ENCODE measurements at places on chromosomes 11 and 22. TPM values are rescaled to one million over a fixed set of nuclear protein-coding genes. Genes with fewer than 3 reads are reported as not detected.

DNA sequence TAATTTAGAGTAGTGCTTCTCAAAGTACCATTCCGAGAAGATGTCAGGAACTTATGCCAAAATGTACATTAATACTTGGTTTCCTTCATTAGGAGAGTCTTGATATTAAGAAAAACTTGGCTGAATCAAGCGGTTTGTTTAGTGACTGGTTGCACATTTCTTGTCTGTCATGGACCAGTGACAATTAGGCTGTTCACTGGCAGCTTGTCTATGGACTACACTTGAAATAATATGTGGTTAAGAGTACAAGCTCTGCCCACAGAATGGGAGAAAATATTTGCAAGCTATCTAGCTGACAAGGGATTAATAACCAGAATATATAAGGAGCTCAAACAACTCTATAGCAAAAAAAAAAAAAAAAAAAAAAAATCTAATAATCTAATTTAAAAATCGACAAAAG lies 24.6 kb downstream of the COA4 start:
- peaks cover 49% of the 10 kb centered on the region for H3K36me3 ChIP-seq
- H3K27me3 ChIP-seq: no peaks in the 10 kb centered on the region
- DNase-seq: no peak
- H3K27ac ChIP-seq: no peak overlapping the region
- no peak overlapping the region for H3K4me3 ChIP-seq

DNA sequence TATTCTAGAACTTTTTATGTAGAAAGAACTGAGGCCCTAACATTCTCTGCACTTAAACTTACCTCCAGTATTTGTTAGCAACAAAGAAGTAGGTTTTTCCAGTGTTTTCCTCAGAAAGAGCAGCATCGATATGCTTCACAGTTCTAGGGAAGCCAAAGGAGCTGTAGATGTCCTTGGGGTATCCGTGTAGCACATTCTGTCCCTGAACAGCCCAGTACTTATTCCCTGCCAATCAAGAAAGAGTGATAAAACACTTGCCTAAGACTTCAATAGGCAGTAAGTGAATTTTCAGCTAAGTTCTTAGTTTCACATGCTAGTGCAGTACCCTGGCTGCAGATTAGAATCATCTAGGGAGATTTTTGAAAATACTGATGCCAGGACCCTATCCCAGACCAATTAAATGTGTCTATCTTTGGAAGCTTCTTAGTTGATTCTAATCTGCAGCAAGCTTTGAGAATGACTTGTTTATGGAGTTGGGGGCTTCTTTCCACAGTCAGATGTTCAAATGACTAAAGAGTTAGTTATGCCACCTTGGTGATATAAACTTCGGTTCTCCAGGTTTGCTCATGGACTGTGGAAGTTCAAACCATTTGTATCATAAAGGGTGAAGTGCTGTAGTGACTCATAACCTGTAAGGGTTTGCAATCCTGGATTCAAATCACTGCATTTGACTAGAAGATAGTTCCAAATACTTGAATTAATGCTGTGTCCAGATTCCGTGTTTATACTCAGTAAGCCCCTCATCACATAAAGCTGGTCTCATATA lies 6.5 kb downstream of the MMP1 start:
- H3K4me3 ChIP-seq: no peak overlapping the region
- no peak overlapping the region for H3K27ac ChIP-seq
- no peaks in the 10 kb centered on the region for H3K4me1 ChIP-seq

DNA sequence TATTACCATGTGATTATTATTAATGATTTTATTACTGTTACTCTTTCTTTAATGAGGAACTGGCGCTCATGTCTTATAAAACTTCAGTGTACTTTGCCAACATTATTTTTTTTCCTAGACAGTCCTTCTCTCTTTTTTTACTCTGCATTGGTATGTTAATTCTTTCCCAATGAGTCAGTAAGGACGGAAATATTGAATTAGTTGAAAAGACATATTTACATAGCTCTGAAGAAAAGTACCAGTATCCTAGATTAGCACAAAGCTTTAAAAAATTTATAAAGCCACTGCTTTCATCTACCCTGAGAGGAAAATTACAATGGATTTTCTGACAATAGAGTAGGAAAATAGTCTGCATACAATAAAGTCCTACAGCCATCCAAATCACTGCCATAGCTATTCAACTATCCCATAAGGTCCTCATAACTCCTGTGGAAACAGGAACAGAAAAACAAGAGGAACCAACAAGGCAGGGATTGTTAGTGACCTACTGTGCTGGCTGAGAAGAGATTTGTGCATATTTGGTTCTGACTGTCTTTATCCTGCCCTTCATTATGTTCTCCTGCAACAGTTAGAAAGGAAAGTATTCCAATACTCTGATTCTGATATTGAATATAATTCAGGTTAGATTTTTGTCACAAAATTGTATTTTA lies 314.4 kb downstream of the AASDHPPT start:
- DNase-seq: no peak
- H3K36me3 ChIP-seq: no peaks in the 10 kb centered on the region
- H3K4me3 ChIP-seq: no peak overlapping the region
- H3K4me1 ChIP-seq: no peaks in the 10 kb centered on the region
- no peaks in the 10 kb centered on the region for H3K27me3 ChIP-seq
- H3K27ac ChIP-seq: no peak overlapping the region

GRCh38 chr11:106327134-106327533 lies 249.7 kb downstream of the AASDHPPT start:
- no peak for DNase-seq
- H3K4me3 ChIP-seq: no peak overlapping the region
- H3K36me3 ChIP-seq: no peaks in the 10 kb centered on the region
- no peaks in the 10 kb centered on the region for H3K27me3 ChIP-seq

DNA sequence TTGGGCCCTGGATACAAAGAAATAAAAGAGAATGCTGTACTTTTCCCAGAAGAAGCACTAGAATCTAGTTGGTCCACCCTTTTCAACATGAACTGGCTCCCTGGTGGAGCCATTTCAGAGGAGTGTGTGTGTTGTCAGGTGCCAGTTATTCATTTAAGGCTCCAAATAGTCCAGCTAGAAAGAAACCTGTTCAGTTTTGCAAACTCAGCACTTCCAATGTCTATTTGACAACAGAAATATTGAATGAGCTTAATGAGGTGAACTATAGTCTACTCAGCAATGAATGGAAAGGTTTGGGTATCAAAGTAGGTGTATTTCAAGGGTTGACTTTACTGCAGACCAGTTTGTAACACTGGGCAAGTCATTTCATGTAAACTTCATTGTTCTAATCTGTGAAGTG lies 2.1 kb downstream of the OR8D1 start:
- H3K4me3 ChIP-seq: no peak overlapping the region
- no peaks in the 10 kb centered on the region for H3K36me3 ChIP-seq
- H3K27me3 ChIP-seq: no peaks in the 10 kb centered on the region
- no peak overlapping the region for H3K27ac ChIP-seq

DNA sequence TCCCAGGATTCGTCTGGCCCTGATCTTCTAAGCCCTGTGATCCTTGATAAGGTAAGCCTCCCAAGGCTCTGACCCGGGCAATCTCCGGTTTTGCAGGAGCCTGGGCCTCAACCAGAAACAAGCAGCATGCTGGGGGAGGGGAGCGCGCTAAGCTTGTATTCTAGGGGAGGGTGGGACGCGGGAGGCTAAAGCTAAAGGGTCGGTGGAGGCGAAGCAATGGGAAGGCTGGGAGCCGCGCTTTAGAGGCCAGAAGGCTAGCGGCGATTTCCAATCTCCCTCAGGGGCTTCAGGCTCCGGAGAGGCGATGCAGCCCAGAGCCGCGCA lies 753 bp downstream of the PTPN5 start:
- H3K27ac ChIP-seq: no peak overlapping the region
- H3K27me3 ChIP-seq: no peaks in the 10 kb centered on the region
- peak overlapping the region; percentile 34 for H3K4me3 ChIP-seq
- no peaks in the 10 kb centered on the region for H3K36me3 ChIP-seq

DNA sequence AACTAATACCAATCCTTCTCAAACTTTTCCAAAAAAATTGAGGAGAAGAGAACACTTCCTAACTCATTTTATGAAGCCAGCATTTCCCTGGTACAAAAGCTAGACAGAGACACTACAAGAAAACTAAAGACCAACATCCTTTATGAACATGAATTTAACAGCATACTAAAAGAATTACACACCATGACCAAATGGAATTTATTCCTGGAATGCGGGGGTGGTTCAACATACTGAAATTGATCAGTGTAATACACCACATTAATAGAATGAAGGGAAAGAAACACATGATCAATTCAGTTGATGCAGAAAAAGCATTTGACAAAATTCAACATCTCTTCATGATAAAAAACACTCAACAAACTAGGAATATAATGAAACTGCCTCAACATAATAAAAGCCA lies 148.1 kb downstream of the WNT7B start:
- no peaks in the 10 kb centered on the region for H3K36me3 ChIP-seq
- H3K4me1 ChIP-seq: no peaks in the 10 kb centered on the region
- H3K27me3 ChIP-seq: no peaks in the 10 kb centered on the region
- no peak overlapping the region for H3K27ac ChIP-seq
- no peak overlapping the region for H3K4me3 ChIP-seq
- DNase-seq: no peak

- H3K36me3 ChIP-seq: no peaks in the 10 kb centered on the region
- no peaks in the 10 kb centered on the region for H3K27me3 ChIP-seq
- peak overlapping the region; percentile 97 for H3K27ac ChIP-seq
- H3K4me1 ChIP-seq: peaks cover 61% of the 10 kb centered on the region
- peak; percentile 92 for DNase-seq
- peak overlapping the region; percentile 71 for H3K4me3 ChIP-seq
These were observed 3.3 kb upstream of the BCL9L start for GRCh38 chr11:118928870-118929500.

GRCh38 chr11:107274138-107274537 lies 183.5 kb downstream of the CWF19L2 start:
- H3K4me3 ChIP-seq: no peak overlapping the region
- no peak overlapping the region for H3K27ac ChIP-seq
- H3K27me3 ChIP-seq: no peaks in the 10 kb centered on the region
- H3K4me1 ChIP-seq: no peaks in the 10 kb centered on the region
- no peak for DNase-seq

DNA sequence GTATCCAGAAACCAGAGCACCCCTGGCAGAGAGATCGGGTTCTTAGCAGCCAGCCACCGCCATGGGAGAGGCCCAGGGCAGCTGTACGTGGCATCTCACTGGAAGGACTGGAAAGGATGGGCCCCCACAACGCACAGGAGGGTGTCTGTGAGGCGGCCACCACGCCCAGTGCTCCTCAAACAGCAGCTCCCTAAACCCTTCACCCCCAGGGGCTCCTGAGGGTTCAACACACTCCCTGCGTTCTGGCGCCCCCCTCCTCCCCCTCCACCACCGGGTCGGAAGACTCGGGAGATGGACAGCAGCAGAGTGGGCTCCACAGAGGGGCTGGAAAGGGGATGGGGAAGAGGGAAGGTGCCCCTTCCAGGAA lies 1.1 kb downstream of the MAPK12 start:
- no peak overlapping the region for H3K4me3 ChIP-seq

DNA sequence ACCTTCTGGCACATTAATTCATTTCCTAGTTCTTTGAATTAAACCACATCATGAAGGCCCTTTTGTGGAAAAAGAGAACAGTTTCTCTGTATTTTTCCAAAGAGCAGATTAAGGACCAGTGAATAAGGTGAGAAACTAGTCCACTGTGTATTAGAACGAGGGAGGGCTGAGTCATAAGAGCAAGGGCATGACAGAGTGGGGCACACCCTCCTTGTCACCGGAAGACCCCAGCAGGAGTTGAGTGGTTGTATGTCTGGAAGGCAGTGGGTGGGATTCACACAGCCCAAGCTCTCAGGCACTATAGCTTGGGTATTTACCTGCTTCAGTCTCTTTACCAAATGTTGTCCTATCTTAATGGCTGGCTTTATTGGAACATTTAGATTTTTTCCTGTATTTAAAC lies 86.8 kb downstream of the BMAL1 start:
- no peak for DNase-seq
- H3K27ac ChIP-seq: no peak overlapping the region
- H3K27me3 ChIP-seq: no peaks in the 10 kb centered on the region
- no peaks in the 10 kb centered on the region for H3K4me1 ChIP-seq
- peaks cover 70% of the 10 kb centered on the region for H3K36me3 ChIP-seq

- peaks cover 2% of the 10 kb centered on the region for H3K36me3 ChIP-seq
- H3K27me3 ChIP-seq: no peaks in the 10 kb centered on the region
- peak within 1 kb of the TSS; percentile 93 for H3K27ac ChIP-seq
- no peak for DNase-seq
These were observed at the start of gene MORC2 for GRCh38 chr22:30968015-30968923. MORC2 (minus strand) TSS chr22:30968774; CDS start chr22:30967889, 885 bp downstream.

DNA sequence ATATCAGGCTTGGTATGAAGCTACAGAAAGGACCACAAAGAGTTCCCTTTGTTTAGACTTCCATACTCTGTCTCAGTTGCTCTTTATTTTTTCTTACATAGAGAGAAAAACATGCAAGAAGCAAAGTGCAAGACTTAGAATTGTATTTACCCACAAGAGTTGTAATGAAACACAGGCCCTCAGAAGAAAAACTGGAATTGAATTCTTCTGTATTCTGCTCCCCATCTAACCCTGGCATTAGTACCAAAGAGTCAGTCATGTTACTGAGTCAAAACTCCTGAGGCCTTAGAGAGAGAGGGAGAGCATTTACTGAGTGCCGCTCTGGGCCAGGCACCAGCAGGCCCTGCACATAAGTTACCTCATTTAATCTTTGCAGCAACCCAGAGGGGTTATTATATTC lies 43.9 kb upstream of the DLAT start:
- peaks cover 5% of the 10 kb centered on the region for H3K4me1 ChIP-seq
- DNase-seq: no peak
- H3K4me3 ChIP-seq: no peak overlapping the region
- no peak overlapping the region for H3K27ac ChIP-seq
- peaks cover 9% of the 10 kb centered on the region for H3K27me3 ChIP-seq

GRCh38 chr22:29658176-29658575 lies 54.7 kb downstream of the NF2 start:
- no peak overlapping the region for H3K4me3 ChIP-seq
- H3K27me3 ChIP-seq: no peaks in the 10 kb centered on the region
- no peak overlapping the region for H3K27ac ChIP-seq

- peak; percentile 79 for DNase-seq
- H3K36me3 ChIP-seq: peaks cover 7% of the 10 kb centered on the region
- peak overlapping the region; percentile 81 for H3K27ac ChIP-seq
- H3K4me1 ChIP-seq: peaks cover 89% of the 10 kb centered on the region
- H3K4me3 ChIP-seq: no peak overlapping the region
These were observed 32.9 kb upstream of the KLHL35 start for GRCh38 chr11:75465701-75466531.

DNA sequence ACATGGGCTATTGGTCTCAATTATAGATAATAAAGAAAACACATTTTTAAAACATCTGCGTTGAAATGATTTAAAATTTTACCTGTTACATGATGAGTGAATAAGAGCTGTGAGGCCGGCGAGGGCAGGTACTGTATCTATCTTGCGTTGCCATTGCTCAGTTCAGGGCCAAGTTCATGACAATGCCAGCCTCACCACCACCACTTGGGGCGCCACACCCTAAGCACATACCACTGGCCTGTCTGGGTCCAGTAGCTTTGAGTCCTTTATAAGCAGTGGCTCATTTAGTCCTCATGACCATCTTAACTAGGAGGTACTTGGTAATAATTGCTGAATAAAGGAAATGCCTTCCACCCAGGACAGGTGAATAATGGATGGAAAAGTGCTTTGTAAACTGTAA lies 14.5 kb upstream of the MB start:
- DNase-seq: peak; percentile 68
- H3K4me3 ChIP-seq: no peak overlapping the region
- no peaks in the 10 kb centered on the region for H3K36me3 ChIP-seq
- no peaks in the 10 kb centered on the region for H3K27me3 ChIP-seq

- no peak overlapping the region for H3K27ac ChIP-seq
- DNase-seq: peak; percentile 21
- H3K36me3 ChIP-seq: no peaks in the 10 kb centered on the region
- no peak overlapping the region for H3K4me3 ChIP-seq
- H3K27me3 ChIP-seq: no peaks in the 10 kb centered on the region
- peaks cover 29% of the 10 kb centered on the region for H3K4me1 ChIP-seq
These were observed 26.6 kb downstream of the KCNQ1OT1 start for GRCh38 chr11:2673250-2673610.

SYCE3 gene
- not detected for total RNA-seq

KLHL35 gene
- 1.3 TPM for total RNA-seq

SERPING1 gene
- 255 TPM for total RNA-seq

VPS26B gene
- 48.3 TPM for total RNA-seq

IRAG1 gene
- 12.2 TPM for total RNA-seq

SBF1 gene
- 77.3 TPM for total RNA-seq

PDE3B gene
- total RNA-seq: 19.8 TPM

All from spleen (tissue), 13 donors.